ENCODE measurements at places on chromosomes 1 and 21. TPM values are rescaled to one million over a fixed set of nuclear protein-coding genes. Genes with fewer than 3 reads are reported as not detected.

TGFB2 gene
- 0.51 TPM for total RNA-seq

ACTN2 gene
- total RNA-seq, result not detected

ASCL5 gene
- not detected for total RNA-seq

PPM1J gene
- 0.13 TPM for total RNA-seq

LCE3E gene
- total RNA-seq, result not detected

CD2 gene
- not detected for total RNA-seq

ALX3 gene
- total RNA-seq, result not detected

SPRR2F gene
- total RNA-seq, result not detected

G0S2 gene
- 0.89 TPM for total RNA-seq

ZNF326 gene
- total RNA-seq, result 5.2 TPM

LRRC53 gene
- not detected for total RNA-seq

SIM2 gene
- total RNA-seq, result not detected

ADAM30 gene
- total RNA-seq, result not detected

LENEP gene
- total RNA-seq, result not detected

Measured in GM23248 (cell line).